ENCODE measurements at places on chromosomes 1 and 21.

GRCh38 chr1:232273011-232273410 lies 356.9 kb downstream of the SIPA1L2 start:
- DNase-seq, result no peak

- DNase-seq, result no peak
Observed at GRCh38 chr1:36382669-36383068, 3.1 kb downstream of the STK40 start.

DNA sequence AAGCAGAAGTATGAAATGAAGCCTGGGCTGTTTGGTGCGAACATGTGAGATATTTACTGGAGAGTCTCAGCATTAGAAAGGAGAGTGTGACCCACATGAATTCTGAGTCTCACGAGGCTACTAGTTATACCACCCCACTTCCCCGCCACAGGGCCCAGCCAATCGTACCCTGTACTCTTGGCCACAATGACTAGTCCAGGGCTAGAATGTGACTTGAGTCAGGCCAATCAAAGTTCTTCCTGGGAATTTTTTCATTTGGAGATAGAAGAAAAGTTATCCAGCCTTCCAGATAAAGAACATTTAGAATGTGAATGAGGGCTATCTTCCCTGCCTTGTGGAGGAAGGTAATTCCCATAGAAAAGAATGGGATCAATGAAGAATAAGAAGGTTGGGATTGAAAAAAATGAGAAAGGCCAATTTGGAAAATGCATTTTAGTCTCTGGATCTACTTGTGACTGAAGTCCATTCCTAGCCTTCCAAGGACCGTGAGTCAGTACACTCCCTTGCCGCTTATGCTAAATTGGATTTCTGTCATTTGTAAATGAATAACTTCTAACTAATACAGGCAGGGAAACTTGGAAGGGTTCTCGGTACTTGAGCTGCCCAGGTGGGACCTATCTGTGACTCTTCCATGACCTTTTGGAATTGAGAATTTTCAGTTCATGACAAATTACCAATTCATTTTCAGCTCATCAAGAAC lies 12.3 kb upstream of the RIMKLA start:
- no peak for DNase-seq

DNA sequence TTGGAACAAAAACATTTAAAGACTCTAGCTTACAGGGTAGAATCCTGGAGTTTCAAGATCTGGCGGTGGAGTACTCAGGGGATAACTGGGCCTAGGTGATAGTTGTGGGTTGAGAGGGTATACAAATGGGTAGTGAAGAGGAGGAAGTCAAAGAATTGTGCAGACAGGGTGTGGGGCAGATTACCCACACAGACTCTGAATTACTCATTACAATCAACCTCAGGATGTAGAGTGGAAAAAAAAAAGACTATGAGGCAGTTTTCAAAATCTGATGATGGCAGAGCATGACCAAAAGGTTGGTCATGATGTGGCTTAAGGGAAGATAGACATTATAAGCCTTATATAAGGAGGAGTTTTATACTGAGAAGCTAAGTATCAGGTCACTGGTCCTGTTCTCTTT lies 44.1 kb upstream of the GLIS1 start:
- peak; percentile 41 for DNase-seq

- no peak for DNase-seq
Observed at GRCh38 chr1:61348025-61348665, 265.8 kb downstream of the NFIA start.

GRCh38 chr21:41772351-41773080 lies 5.7 kb upstream of the RIPK4 start:
- DNase-seq, result no peak

- no peak for DNase-seq
Observed at GRCh38 chr1:62790716-62791115, 6.8 kb downstream of the ATG4C start.

DNA sequence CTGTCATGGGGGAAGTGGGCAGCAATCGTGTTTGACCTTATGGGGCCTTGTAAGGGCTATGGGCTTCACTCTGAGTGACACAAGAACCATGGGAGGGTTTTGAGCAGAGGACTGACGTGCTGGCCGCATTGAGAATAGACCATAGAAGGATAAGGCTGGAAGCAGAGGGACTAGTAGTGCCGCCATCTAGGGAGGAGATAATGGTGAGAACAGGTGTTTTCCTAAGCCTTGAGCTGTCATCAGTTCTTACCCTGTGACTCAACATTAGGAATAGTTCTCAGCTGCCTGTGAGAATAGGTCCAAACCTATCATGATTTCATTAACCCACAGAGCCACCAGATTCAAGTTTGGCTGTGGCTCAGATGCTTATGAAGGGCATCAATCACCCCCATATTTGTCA lies 228.5 kb downstream of the CACNA1E start:
- DNase-seq, result no peak

DNA sequence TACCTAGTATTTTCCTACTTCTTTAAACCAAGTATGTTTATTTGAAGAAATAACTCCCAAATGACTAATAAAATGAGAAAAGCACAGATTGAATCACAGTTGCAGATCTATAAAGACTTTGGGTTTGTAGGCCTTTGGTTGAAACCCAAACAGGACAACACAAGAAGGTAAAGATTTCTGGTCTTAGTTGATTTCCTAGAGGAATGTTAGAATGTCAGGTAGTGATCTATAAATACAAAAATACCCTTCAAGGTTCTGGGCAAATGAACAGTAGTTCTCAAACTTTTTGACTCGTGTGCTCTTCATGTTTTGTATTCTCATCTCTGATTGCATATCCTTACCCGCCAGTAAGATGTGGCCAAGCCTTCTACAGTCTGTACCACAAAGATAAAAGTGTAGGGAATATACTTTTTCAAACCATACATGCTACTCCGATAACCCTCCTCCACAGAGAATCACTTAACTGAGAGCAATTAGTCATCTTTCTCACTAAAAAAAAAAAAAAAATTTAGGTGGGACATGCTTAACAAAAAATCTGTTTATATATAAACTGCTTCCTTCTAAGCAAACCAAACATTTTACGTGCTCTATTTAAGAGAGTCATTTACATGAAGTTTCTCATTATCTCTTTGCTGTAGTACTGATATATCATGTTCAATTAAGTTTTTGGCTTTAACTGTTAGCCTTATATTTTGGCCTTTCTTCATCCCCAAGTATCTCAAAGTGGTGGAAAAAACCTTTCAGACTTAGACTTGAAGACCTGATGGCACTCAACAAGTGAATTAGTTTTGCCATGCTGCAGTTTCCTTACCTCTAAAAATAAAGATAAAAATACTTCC lies 36.0 kb downstream of the CNIH4 start:
- no peak for DNase-seq

DNA sequence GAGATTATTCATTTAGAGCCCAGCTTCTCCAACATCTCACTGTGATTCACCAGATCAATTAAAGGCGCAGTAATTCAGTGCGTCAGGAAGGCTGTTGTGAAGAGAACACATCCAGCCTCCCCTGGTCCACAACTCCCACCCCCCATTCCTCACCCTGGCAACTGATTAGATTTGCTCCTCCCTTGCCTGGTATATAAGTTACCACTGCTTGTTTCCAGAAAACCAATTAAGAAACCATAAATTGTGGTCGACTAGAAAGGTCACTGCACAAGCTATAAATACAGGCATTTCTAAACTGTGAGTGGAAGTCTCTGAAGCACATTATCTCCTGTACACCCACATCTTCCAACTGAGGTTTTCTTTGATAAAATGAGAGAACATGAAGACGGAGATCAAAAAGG lies 41.9 kb downstream of the FAM163A start:
- no peak for DNase-seq

Data from foreskin fibroblast (primary cell).